ENCODE measurements at places on chromosomes 12 and 14.

- H3K4me3 ChIP-seq, result no peak overlapping the region
- DNase-seq, result no peak
- H3K36me3 ChIP-seq, result no peaks in the 10 kb centered on the region
- peaks cover 7% of the 10 kb centered on the region for H3K4me1 ChIP-seq
- H3K27me3 ChIP-seq, result peaks cover 15% of the 10 kb centered on the region
Observed at GRCh38 chr12:52494518-52494917, 1.5 kb upstream of the KRT6A start.

- no peak for DNase-seq
- H3K4me1 ChIP-seq, result no peaks in the 10 kb centered on the region
- H3K36me3 ChIP-seq, result no peaks in the 10 kb centered on the region
- no peak overlapping the region for H3K27ac ChIP-seq
- H3K4me3 ChIP-seq, result no peak overlapping the region
- H3K27me3 ChIP-seq, result no peaks in the 10 kb centered on the region
Observed at GRCh38 chr12:62907078-62907477, 27.9 kb downstream of the PPM1H start.

- no peaks in the 10 kb centered on the region for H3K27me3 ChIP-seq
- no peaks in the 10 kb centered on the region for H3K4me1 ChIP-seq
- H3K4me3 ChIP-seq, result no peak overlapping the region
Observed at GRCh38 chr14:70726651-70727375, 82.5 kb downstream of the MAP3K9 start.

DNA sequence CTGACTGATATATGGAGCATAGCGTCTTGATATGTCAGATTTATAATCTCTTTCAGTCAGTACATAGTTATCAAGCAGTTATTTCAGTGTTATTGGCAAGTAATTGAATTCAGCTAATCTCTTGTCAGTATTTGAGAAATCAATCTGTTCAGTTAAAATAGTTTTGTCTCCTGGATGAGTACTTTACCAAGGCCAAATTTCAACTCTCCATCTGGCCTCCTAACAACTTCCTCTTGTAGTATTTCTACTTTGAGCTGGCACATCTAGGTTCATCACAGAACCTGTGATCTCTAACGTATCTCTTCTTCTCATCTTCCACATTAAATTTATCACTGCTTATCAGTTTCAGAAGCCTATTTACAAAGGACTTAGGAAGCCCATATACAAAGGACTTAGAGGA lies 690.5 kb downstream of the C12orf50 start:
- no peaks in the 10 kb centered on the region for H3K4me1 ChIP-seq
- no peaks in the 10 kb centered on the region for H3K36me3 ChIP-seq
- H3K4me3 ChIP-seq, result no peak overlapping the region
- no peaks in the 10 kb centered on the region for H3K27me3 ChIP-seq
- DNase-seq, result no peak

DNA sequence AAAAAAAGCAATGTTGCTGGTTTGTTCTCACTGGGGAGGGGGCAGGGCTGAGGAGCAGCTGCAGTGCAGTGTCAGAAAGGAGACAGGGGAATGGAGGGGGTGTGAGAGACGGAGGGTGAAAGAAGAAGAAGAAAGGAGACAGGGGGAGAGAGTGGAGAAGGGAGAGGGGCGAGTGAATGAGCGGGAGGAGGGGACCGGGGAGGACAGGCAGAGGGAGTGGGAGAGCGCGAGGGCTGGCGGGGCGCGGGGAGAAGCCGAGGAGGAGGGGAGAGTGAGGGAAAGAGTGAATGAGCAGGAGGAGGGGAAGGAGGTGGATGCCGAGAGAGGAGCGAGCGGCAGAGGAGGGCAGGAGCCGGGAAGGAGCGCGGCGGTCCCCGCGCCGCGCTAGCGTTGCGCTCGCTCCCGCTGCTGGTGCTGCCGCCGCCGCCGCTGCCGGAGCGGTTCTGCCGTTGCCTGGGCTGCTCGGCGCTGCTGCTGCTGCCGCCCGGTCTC lies at the start of gene NOVA1:
Gene NOVA1 (minus strand): TSS at position 445 of the 492 bp plus-strand sequence. CDS start 597 bp downstream, outside the sequence.
- no peak for DNase-seq
- H3K4me1 ChIP-seq, result no peaks in the 10 kb centered on the region
- no peaks in the 10 kb centered on the region for H3K36me3 ChIP-seq
- H3K27me3 ChIP-seq, result peaks cover 40% of the 10 kb centered on the region

- no peaks in the 10 kb centered on the region for H3K27me3 ChIP-seq
- DNase-seq, result no peak
- no peaks in the 10 kb centered on the region for H3K36me3 ChIP-seq
- H3K4me3 ChIP-seq, result no peak overlapping the region
Observed at GRCh38 chr12:41459111-41459905, 271.2 kb downstream of the PDZRN4 start.

DNA sequence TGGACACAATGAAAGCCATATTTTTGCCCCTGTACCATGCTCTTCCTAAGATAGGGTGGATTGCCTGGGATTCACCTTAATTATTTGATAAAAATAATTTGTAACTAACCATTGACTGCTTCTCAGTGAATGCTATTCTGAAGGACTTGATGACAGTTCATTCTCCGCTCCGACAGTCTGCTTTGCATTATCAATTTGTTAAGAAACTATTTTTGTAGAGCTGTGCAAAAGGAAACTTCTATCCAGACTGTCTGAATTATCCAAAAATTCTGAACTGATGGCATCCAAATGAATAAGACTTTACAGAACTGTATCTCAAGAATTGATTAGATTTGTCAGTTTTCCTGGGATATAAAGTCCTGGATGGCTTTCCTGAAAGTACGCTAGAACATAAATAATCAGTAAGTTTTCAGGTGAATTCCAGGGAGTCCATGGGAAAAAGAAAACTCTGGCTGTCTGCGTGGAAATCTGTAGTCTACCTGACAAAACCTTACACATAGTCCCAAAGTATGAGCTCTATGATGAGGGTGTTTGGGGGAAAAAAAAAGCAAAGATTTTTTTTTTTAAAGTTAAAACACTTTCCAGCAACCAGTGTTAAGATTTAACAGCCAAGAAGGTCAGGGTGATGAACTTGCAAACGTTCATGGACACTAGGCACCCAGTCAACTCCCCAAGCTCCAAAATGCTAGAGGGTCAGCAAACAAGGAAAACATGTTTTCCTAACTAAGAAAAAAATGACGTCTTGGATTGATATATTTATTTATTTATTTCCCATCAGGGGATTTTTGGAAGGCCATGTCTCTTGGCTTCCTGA lies 291.1 kb upstream of the TBX3 start:
- no peak overlapping the region for H3K27ac ChIP-seq
- peaks cover 13% of the 10 kb centered on the region for H3K4me1 ChIP-seq
- no peak overlapping the region for H3K4me3 ChIP-seq
- no peaks in the 10 kb centered on the region for H3K27me3 ChIP-seq
- no peaks in the 10 kb centered on the region for H3K36me3 ChIP-seq

- no peaks in the 10 kb centered on the region for H3K27me3 ChIP-seq
- no peaks in the 10 kb centered on the region for H3K36me3 ChIP-seq
- no peaks in the 10 kb centered on the region for H3K4me1 ChIP-seq
Observed at GRCh38 chr12:99277591-99278379, 369.8 kb upstream of the GARIN6 start.

DNA sequence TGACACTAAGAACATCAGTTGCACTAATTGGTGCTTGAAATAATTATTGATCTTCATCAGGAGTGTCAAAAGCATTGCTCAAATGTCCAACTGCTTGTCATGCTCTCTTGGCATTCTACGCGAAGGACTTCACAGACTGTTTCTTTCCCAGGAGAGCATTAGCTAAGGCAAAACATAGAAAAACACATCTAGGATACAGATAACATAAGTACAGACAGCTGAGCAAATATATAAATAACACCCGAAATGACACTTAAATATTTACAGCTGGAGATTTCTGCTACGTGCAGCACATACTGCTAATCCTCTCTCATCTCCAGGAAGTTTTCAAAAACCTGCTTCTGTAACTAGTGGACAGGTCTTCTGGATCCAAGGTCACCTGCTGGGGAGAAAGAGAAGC lies 120.0 kb upstream of the PRMT8 start:
- no peak overlapping the region for H3K27ac ChIP-seq
- DNase-seq, result no peak
- no peaks in the 10 kb centered on the region for H3K4me1 ChIP-seq
- peaks cover 50% of the 10 kb centered on the region for H3K27me3 ChIP-seq

DNA sequence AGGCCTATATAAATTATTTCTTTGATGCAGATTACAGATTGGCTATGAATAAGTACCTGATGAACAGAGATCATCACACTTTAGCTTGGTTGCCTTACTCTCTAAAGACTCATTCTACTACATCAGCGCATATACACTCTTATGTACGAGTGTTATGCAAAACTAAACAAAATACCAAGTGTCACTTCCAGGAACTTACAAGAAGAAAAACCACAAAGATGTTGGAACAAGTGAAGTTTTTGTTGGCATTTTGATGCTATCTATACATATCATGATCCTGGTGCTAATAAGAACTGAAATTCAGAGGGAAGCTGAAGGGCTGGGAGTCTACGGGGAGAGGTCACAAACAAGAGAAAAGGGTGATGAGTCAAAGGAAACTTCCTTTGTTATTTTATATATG lies 47.9 kb upstream of the CERS5 start:
- H3K36me3 ChIP-seq, result peaks cover 84% of the 10 kb centered on the region
- H3K4me3 ChIP-seq, result no peak overlapping the region
- no peaks in the 10 kb centered on the region for H3K27me3 ChIP-seq
- peak overlapping the region; percentile 5 for H3K27ac ChIP-seq
- no peak for DNase-seq

- no peak overlapping the region for H3K27ac ChIP-seq
- no peaks in the 10 kb centered on the region for H3K4me1 ChIP-seq
- no peaks in the 10 kb centered on the region for H3K27me3 ChIP-seq
- DNase-seq, result no peak
Observed at GRCh38 chr12:75571656-75572205, 60.3 kb upstream of the KRR1 start.

DNA sequence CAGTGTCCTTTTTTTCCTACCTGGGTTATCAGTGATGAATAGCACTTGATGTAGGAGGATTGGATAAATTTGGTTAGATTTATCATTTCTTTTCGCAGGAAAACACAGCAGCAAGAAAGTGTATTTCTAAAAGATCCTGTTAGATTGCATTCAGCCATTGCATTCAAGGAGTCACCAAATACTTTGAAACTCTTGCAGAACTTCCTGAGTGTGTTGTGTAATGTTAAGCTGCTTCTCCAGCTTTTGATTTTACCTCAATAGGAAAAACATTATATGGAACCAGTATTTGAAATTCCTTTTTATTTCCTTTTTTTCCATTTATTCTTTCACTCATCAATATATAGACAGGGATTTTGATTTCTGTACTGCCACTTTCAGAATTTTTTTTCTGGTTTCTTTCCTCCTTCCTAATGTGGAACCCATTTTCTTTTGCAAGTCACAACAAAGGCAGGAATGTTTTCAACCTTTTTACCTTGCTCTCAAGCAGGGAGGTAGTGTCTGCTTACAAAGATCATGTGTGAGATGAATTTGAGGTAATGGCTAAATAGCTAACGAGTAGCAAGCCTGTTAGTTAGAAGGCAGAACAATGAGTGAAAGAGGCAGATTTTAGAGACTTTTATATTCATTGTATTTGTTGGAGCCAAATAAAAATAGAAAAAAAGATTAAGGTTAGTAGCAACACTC lies 56.2 kb downstream of the PPHLN1 start:
- H3K4me3 ChIP-seq, result no peak overlapping the region
- no peaks in the 10 kb centered on the region for H3K4me1 ChIP-seq
- H3K36me3 ChIP-seq, result peaks cover 8% of the 10 kb centered on the region
- no peaks in the 10 kb centered on the region for H3K27me3 ChIP-seq
- H3K27ac ChIP-seq, result no peak overlapping the region

DNA sequence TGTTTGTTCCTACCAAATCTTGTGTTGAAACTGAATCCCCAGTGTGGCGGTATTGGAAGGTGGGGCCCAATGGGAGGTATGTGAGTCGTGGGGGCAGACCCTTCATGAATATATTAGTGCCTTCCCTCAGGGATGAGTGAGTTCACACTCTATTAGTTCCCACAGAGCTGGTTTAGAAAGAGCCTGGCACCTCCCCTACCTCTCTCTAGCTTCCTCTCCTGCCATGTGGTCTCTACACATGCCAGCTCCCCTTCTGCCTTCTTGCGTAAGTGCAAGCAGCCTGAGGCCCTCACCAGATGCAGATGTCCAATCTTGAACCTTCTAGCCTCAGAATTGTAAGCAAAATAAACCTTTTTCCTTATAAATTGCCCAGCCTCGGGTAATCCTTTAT lies 105.8 kb downstream of the SPTSSA start:
- DNase-seq, result no peak

- no peaks in the 10 kb centered on the region for H3K36me3 ChIP-seq
- H3K4me1 ChIP-seq, result no peaks in the 10 kb centered on the region
Observed at GRCh38 chr14:74627076-74627475, 15.0 kb upstream of the LTBP2 start.

DNA sequence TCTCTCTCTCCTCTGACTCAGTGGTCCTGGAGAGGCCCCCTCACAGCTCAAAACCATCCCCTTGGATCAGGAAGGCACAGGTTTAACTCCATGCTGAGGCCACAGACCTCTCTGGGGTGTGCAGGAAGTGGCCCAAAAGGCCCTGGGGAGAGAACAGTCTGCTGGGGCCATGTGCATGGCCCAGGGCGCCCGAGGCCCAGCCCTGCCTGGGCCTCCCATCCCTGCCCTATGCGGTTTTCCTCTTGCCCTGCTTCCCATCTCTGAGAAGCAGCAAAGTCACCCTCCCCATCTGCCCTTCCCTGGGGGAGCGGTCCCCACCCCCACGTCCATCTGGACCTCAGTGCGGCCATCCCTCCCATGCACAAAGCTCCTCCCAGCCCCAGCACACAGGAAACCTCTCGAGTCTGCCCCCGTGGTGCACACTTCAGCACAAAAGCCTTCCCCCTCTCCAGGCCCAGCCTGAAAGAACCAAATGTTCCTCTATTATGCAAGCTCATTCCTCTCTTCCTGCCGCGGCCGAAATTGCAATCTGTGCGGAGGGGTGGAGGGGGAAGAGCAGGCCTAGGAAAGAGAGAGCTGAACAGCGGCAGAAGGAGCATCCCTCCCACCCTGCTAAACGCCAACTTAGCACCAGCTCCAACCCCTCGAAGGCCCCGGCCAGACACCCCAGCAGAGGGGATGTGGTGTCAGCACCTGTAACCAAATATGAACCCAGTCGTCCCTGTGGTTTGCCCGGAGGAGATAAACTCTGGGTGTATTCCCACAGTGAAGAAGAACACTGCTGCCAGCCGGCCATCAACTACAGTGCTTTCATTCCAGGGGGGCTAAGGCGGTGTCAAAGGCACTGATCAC lies 108.5 kb downstream of the SCARB1 start:
- H3K27ac ChIP-seq, result peak overlapping the region; percentile 61
- no peak overlapping the region for H3K4me3 ChIP-seq
- peaks cover 34% of the 10 kb centered on the region for H3K4me1 ChIP-seq

DNA sequence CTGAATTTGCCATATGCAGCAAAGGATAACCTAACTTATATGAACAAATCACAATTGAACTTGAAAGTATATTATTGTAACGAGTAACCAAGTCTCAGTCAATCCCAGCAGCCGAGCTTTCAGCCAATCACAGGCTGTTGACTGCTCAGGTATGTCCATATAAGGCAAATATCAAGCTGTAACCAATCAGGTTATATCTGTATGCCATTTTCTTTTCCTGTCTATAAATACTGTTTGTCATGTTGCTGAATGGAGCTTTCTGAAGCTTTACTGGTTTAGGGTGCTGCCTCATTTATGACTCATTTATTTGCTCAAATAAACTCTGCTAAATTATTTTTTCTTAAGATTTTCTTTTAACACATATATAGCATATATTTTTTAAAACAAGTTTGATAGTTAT lies 1059.5 kb downstream of the GALC start:
- DNase-seq, result no peak
- H3K36me3 ChIP-seq, result no peaks in the 10 kb centered on the region
- no peaks in the 10 kb centered on the region for H3K27me3 ChIP-seq
- H3K4me3 ChIP-seq, result no peak overlapping the region
- H3K4me1 ChIP-seq, result peaks cover 10% of the 10 kb centered on the region
